ENCODE measurements at places on chromosomes 1 and 21.

- DNase-seq: no peak
Observed at GRCh38 chr21:17967319-17967718, 148.2 kb upstream of the C21orf91 start.

DNA sequence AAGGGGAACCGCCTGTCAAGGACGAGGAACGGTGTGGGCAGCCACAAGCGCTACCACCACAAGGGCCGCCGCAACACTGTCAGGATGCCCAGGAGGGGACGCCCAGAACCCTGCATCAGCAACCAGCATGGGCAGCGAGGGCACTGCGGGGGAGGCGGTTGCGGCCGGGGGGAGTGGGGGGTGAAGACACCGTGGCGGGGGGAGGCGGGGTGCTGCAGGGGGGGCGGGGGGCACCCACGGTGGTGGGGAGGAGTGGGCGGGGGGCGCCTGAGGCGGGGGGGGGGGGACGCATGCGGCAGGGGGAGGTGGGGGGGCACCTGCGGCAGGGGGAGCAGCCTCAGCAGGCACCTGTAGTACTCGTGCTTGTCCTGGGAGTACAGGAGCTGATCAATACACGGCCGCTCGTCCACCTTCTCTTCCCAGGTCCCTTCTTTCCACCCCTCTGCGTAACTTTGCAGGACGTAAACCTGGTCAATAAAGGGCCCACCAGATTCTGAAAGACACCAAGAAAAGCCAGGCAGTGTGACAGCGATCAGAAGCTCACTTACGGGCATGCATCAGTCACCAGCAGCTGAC is 4.6 kb downstream of the POFUT2 start:
- no peak for DNase-seq

DNA sequence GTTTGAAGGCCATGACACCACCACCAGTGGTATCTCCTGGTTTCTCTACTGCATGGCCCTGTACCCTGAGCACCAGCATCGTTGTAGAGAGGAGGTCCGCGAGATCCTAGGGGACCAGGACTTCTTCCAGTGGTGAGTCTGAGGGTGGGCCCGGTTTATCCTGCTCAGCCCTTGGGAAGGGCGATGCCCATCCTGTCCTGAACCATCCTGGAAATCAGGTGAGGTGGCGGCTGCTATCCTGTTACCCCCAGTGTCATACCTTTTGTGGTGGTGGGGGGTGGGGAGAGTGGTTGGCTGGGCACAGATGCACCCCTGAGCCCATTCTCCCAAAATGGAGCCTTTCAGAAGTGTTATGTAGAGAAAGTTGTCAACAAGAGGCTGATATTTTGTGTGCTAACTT is 16.3 kb downstream of the CYP4B1 start:
- no peak for DNase-seq

DNA sequence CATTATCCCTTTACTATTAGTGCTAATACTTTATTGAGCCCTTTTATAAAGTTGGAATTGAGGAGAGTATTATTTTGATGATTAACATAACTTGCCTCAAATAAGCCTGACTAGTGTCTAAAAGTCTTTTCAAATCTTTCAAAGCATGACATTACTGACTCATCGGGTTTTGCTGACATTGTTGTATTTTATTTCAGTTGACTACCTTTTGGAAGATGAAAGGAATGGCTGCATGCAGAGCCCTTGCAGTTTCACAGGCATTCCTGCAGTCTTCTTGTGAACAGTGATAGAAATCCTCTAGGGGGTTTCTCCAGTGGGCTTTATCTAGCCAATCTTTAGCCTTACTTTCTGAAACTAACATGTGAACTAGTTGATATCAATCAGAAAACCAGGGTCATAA is 43.0 kb upstream of the TMEM61 start:
- no peak for DNase-seq

- DNase-seq: no peak
Observed at GRCh38 chr1:218600968-218601367, 255.8 kb downstream of the TGFB2 start.
